SK-N-SH (cell line): ENCODE measurements at places on chromosomes 7 and 10.

- DNase-seq: no peak
Measured at GRCh38 chr7:43195768-43196167, 83.3 kb downstream of the HECW1 start.

DNA sequence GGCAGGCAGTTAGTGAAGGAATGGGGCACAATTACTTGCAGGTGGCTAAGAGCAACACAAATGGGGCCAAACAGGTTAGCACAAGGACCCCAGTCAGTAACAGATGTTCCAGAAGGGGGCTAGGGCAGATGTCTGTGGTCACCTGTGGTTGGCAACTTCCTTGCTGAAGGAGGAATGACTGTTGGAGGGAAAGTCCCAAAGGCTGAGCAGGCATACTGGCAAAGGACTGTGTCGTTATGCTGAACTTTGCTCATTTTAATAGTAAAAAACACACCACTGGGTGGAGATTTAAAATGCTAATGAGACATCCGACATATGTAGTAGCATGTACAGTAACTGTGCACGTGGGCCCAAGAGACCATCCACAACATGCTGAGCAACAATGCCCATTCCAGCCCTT lies 511.6 kb downstream of the CALN1 start:
- no peak for DNase-seq

GRCh38 chr10:80356989-80357850 lies 639 bp downstream of the DYDC2 start:
- peak; percentile 85 for DNase-seq

DNA sequence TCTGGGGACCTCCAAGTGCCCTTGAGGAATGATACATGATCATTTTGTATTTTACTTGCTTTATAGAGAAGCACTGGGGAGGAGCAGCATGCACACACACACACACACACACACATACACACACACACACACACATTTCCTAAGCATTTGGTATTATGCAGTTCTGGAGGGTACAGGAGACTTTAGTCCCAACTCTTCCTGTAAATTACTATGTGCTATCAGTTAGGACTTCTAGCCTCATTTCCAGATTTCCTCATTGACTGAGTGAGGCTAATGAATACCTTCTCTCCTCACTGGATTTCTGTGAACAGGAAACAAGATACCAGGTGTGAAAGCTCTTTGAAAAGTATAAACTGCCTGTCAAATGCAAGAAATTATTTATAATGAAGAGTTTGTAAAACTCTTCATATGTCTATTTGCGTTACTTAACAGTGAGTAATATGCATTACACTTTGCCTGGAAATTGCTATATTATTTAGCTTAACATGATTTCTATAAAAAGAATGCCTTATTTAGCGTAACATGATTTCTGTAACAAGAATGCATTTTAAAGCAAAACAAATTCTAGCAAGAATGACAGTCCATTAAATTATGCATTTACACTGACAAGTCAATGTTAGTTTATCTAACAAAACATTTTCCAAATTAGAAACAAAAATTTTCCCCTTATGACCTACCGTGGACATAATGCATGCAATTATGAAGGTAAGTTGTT lies 34.2 kb downstream of the ACTA2 start:
- no peak for DNase-seq

DNA sequence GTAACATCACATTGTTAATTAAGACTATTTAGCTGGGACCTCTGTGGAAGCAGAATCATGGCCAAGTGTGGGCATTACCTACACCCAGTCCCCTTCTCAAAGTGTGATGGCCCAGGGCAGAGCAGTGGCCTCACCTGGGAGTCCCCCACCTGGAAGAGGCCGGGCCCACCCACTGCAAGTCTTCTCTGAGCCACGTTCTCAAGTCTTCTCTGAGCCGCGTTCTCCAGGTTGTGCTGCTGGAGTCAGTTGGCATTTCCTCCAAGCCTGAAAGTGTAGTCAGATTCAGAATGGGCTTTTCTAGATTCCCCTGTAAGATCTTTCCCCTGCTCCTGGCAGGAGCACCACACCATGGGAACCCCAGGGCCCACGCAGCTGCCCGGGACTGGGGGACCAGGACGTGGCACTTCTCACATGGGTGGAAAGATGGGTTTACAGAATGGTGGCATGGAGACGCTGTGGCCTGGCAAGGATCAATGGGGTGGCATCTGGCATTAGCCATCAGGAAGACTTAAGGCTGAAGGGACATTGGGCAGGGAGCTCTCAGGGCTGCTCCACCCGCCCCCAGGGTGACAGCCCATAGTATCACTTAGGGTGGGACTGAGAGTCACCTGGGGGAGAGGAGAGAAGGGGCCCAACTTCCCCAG lies 68.0 kb downstream of the MKI67 start:
- DNase-seq: no peak

GRCh38 chr7:29881724-29882123 lies 75.4 kb downstream of the WIPF3 start:
- no peak for DNase-seq

DNA sequence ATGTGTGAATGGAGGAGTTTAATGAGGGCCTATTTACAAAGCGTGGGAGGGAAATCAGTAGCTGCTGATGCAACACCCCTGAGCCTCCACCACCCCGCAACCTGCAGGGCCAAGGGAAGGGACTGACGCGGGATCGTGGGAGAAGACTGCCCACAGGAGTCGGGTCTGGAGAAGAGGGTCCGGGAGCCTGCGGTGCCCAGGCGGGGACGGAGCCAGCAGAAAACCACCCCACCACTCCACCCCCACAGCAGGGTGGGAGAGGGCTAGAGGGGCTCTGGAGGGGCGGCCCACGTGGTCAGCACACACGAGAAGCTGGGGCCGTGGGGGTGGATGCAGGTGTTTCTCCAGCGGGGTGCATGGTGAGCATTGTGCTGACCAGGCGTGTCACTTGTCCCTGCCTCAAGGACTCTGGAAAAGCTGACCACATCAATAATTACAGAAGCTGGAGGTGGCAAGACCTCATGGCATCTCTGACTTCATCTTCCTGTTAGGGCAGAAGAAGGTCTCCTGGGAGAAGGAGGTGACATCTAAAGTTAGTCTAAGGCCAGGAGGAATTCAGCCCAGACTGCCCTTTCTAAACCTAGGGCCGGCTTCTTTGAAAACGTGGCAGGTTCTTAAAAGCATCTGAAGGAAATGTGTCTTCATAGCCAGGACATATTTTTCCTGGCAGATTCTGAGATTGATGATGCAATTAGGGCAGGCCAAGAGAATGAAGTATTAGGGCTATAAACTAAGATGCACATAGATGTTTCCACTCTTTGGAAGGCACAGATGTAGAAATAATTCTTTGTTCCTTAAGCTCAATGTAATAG lies 150.9 kb downstream of the RGS10 start:
- no peak for DNase-seq

GRCh38 chr10:91493313-91493712 lies 83.2 kb downstream of the HECTD2 start:
- DNase-seq: peak; percentile 53

DNA sequence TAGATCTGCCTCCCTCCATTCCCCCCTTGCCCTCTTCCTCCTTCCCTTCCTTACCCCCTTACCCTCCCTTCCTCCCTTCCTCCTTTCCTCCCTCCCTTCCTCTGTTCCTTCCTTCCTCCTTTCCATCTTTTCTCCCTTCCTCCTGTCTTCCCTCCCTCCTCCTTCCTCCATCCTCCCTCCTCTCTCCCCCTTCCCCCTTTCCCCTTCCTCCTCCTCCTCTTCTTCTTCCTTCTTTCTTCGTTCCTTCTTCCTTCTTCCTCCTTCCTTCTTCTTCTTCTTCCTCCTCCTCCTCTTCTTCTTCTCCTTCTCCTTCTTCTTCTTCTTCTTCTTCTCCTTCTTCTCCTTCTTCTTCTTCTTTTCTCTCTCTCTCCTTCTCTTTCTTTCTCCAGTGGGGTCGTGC lies 57.9 kb downstream of the MRC1 start:
- DNase-seq: no peak

GRCh38 chr7:22831602-22832305 lies 9.1 kb upstream of the TOMM7 start:
- no peak for DNase-seq

GRCh38 chr10:112988839-112989406 lies 38.9 kb downstream of the TCF7L2 start:
- DNase-seq: no peak

- peak; percentile 12 for DNase-seq
Measured at GRCh38 chr10:81179805-81180452, 642.2 kb downstream of the SH2D4B start.

DNA sequence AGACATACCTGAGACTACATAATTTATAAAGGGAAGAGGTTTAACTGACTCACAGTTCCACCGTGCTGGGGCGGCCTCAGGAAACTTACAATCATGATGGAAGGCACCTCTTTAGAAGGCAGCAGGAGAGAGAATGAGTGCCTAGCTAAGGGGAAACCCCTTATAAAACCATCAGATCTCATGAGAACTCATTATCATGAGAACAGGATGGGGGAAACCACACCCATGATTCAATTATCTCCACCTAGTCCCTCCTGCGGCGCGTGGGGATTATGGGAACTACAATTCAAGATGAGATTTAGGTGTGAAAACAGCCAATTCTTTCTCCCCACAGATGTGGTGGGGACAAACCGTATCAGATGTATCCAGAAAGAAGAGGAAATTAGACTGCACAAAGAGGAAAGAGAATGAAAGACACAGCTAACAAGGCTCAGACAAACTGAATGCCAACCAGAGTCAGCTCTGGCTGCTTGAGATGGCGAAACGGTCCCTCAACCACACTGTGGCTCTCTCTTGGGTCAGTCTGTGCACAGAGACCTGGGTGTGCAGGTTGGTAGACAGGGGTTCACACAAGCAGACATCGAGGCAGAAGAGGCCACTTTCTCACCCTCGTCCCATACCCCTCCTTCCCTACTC lies 375.6 kb downstream of the SFMBT2 start:
- no peak for DNase-seq

DNA sequence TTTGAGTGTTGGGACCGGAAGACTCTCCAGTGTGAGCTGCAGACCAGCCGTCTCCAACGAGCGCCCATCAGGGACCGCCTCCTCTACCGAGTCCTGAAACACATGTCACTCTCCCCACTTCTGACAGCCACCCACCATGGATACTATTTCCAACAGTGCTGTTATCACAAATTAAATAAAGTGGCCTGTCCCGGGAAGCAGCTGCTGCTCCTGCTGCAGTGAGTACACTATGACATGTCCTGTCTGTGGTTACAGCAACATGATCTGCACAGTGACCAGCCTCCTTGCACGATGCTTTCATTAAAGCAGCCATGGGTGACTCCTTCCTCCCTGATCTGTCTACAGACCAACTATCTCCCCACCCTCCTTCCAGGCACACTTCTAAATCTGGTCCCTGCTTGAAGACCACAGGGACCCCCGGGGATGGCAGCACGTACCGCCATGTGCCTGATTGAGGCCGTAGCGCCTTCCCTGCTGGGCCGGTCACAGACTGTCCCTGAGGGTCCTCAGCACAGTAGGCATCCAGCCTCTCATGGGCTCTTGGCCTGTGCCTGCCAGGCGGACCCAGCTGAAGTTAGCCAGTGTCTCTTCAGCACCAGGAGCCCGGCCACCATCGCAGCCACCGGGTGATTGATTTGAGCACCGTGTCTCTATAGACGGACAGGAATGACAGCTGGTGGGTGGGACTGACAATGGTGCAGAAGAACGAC lies 58.8 kb downstream of the TCERG1L start:
- DNase-seq: peak; percentile 73

GRCh38 chr7:38838725-38839385 lies 70.1 kb downstream of the VPS41 start:
- no peak for DNase-seq

DNA sequence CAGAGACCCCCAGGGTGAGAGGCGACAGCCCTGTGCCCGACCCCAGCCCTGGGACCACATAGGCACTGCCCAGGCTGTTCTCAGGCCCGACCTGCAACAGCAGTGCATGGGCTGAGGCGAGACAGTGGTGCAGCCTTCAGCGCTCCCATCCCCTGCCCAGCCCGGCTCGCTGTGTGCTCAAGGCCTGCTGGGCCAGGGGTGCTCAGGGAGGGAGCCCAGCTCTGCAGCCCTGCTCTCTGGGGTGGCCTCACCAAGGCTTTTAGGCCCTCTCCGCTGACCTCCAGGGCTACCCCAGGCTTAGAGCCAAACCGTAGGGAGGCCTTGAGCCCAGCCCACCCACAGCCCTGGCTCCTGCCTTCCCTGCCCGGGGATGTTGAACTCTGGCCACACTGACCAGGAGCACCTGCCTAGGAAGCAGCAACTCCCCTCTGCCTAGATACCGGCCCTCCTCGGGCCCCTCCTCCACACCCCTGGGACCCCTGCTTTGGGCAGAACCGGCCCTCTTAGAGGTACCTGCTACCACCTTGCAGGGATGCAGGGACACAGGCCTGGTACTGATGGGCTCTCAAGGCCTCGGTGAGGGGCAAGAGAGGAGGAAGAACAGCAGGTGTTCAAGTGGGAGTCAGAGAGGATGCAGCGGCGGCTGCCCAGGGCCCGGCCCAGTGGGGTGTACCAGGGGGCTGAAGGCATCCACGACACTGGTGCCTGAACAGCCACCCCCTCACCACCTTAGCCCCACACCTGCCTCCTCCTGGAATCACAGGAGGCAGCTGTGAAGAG lies 231.5 kb downstream of the ELFN1 start:
- no peak for DNase-seq

GRCh38 chr10:101189461-101190401 lies 39.5 kb downstream of the LBX1 start:
- no peak for DNase-seq

GRCh38 chr10:123241391-123242141 lies 87.4 kb downstream of the BUB3 start:
- no peak for DNase-seq

GRCh38 chr10:91901784-91902677 lies 7.3 kb downstream of the FGFBP3 start:
- DNase-seq: no peak

DNA sequence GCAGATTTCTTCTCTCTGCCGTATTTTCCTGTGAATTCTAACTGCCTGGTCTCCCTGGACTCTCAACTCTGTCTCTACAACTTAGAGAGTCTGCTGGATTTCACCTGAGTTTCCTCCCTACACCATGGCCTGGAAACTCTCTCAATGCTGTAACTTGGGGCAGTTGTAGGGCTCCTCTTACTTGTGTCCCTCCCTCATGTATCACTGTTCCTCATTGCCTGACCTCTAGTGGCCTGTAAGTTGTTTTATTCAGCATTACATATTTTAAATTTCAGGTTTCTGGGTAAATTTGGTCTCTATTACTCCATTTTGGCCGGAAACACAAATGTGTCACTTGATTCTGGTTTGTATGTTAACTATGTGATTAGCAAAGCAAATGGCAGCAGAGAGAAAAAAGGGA lies 70.9 kb downstream of the DYNC1I1 start:
- DNase-seq: peak; percentile 23

DNA sequence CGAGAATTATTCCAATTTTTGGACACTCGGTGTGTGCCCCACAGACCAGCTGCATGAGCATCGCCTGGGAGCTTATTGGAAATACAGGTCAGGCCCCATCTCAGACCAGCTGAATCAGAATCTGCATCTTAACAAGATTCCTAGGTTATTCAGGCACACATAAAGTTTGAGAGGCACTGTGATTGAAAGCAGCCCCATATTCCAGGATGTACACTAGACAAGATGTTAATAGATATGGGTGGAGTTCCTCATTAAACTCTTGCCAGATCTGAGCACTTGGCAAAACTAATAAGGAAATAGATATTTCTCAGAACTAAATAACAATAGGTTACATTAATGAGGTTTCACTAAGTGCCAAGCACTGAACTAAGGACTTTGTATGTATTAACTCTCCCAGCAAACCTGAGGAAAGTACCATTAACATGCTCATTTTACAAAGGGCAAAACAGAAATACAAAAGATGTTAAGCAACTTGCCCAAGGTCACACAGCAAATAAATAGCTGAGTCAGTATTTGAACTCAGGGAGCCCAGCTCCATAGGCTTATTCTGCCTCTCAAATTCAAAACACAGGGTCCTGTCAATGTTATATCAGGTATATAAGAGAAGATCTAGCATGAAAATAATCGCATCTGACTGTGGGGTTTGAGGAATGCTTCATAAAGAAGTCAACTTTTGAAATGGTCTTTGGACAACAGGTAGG lies 29.9 kb downstream of the PPP1R3C start:
- no peak for DNase-seq
